T-helper 9 cell (primary cell): ENCODE measurements at places on chromosomes 7 and 10.

- DNase-seq, result no peak
These were observed 285.2 kb downstream of the USP6NL start for GRCh38 chr10:11326241-11326640.

- peak; percentile 27 for DNase-seq
These were observed 23.6 kb upstream of the PFKP start for GRCh38 chr10:3043512-3044368.

- no peak for DNase-seq
These were observed 112.2 kb upstream of the RAB18 start for GRCh38 chr10:27391916-27392315.

- DNase-seq, result no peak
These were observed 38.4 kb upstream of the FOXL3 start for GRCh38 chr7:251446-252175.

GRCh38 chr7:40432046-40432445, 297.2 kb downstream of the SUGCT start:
- no peak for DNase-seq

- DNase-seq, result peak; percentile 8
These were observed 154.8 kb upstream of the PRSS58 start for GRCh38 chr7:142412551-142413193.

GRCh38 chr10:7389844-7390243, 21.0 kb downstream of the SFMBT2 start:
- DNase-seq, result no peak

DNA sequence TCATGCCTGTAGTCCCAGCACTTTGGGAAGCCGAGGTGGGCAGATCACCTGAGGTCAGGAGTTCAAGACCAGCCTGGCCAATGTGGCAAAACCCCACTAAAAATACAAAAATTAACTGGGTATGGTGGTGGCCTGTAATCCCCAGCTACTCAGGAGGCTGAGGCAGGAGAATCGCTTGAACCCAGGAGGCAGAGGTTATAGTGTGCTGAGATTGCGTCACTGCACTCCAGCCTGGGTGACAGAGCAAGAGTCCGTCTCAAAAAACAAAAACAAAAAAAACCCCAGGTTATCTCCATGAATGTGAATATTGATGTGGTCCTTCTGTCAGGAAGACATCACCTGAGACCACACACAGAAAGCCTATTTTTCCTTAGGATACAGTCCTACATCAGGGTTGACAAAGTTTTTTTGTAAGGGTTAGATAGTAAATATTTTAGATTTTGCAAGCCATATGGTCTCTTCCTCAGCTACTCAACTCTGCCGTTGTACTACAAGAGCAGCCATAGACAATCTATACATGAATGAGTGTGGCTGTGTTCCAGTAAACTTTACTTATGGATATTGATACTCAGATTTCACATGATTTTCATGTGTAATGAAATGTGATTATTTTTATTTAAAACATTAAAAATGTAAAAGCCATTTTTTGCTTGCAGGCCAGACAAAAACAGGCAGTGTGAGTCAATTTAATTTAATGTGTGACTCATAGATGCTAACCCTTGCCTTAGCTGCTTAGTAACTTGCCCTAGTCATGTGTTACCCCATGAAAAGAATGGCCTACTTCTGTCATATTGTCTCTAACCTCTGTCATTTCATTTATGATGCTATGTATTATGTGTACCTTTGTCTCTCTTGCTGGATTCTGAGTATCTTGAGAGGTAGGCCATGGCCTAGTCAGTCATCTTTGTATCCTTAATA, 78.1 kb downstream of the TPST1 start:
- DNase-seq, result no peak

DNA sequence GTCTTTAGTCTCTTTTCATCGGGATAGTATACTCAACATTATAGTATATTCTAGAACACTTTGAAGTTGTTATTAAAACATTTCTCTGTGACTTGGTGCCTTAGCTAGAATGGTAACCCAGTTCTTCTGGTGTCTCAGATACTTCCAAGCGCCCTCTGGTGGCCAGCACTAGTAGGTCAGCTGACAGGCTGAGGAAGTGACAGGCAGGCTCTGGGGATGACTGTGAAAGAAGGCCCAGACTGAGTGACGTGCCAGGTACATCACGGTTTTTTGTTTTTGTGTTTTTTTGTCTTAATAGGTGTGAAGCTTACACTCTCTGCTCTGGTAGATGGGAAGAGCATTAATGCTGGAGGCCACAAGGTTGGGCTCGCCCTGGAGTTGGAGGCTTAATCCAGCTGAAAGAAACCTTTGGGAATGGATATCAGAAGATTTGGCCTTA, 5.1 kb downstream of the COMTD1 start:
- DNase-seq, result peak; percentile 95

GRCh38 chr10:31693491-31693890, 235.1 kb downstream of the ARHGAP12 start:
- no peak for DNase-seq

- DNase-seq, result no peak
These were observed 116.8 kb downstream of the ARID5B start for GRCh38 chr10:62018131-62018911.

GRCh38 chr7:139946533-139946932, 116.2 kb downstream of the PARP12 start:
- no peak for DNase-seq

- DNase-seq, result no peak
These were observed 227.2 kb upstream of the GRB10 start for GRCh38 chr7:51009716-51010496.

DNA sequence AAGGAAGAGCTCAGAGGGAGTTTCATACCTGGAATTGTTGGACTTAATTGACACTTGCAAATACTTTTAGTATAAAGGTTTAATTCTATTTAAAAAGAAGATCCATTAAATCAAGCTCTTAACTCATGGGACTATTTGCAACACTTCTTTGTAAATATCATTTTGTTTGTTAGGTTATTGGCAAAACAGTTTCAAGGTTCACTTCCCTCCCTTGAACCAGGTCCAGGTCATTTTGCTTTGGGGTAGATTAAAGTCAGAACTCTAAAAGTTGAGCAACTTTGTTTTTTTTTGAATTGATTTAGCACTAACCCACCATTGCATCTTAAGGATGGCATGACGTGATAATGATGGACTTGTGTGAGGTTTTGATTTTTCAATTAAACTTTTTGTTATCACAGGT, 45.9 kb downstream of the ZRANB1 start:
- DNase-seq, result no peak

- no peak for DNase-seq
These were observed 38.5 kb downstream of the CREM start for GRCh38 chr10:35165136-35165535.

DNA sequence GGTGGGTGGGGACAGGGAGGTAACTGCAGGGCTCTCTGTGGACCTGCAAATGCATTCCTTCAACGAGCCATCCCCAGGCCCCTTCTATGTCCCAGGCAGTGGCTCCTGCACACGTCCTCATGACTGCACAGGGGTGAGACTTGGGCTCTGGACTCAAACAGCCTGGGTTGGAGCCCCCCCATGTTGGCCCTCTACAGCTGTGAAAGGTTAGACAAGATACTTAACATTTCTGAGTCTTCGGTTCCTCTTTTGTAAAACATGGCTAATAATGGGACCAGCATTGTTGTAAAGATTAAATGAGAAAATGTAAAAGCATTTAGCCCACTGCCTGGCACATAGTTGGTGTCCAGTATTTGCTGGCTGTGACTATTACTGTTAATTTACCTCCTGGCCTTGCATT, 41.8 kb downstream of the CHST3 start:
- DNase-seq, result no peak

DNA sequence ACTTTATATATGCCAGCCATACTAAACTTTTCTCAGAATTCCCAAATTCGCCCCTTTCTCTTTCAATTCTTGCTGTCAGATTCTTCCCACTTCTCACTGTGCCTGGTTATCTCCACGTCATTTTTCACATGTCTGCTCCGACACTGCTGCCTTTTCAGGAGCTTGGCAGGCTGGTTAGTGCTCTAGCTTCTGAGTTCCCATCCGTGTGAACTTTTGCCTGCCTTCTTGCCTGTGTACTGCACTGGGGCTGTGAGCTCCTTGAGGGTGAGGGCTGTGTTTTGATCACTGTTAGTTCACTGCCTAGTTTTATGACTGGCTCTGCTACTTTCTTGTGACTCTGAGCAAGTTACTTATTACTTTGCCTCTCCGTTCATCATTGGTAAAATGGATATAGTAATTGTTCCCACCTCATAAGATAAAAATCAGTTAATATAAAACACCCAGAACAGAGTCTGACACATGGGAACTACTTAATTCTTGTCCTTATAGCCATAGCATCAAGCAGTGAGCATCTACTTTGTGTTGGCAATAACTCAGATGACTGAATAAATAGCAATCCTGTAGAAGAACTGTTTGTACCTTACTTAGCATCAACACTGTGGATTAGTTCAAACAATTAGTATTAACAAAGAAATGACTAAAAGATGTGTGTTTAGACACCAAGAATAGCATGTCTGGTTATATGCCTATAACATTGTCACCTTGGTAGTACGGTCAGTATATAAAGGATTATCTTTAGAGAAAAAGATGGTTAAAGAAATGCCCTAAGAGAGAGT, 5.5 kb downstream of the GSTO1 start:
- DNase-seq, result no peak

DNA sequence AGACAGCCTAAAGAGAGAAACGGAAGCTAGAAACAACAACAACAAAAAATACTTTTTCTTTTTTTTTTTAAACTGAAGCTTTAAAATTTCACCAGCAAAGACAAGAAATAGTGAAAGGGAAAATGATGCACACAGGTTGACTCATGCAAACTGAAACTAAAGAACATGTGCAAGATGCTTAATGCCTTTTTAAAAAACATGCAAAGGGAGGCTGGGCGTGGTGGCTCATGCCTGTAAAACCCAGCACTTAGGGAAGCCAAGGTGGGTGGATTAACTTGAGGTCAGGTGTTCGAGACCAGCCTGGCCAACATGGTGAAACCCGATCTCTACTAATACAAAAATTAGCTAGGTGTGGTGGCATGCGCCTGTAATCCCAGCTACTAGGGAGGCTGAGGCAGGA, 15.1 kb upstream of the CUBN start:
- DNase-seq, result no peak

- DNase-seq, result no peak
These were observed 21.0 kb downstream of the KLF6 start for GRCh38 chr10:3763852-3764625.

- DNase-seq, result no peak
These were observed 14.0 kb downstream of the SLC13A4 start for GRCh38 chr7:135713836-135714470.

GRCh38 chr10:78584681-78585080, 484.1 kb upstream of the ZMIZ1 start:
- no peak for DNase-seq

- DNase-seq, result no peak
These were observed 45.1 kb upstream of the CDK14 start for GRCh38 chr7:90551036-90551435.

GRCh38 chr7:22759721-22760120, 32.7 kb downstream of the IL6 start:
- no peak for DNase-seq

GRCh38 chr10:32379950-32380551, 33.1 kb upstream of the EPC1 start:
- no peak for DNase-seq

GRCh38 chr10:70940834-70941568, 52.6 kb upstream of the PCBD1 start:
- DNase-seq, result no peak

DNA sequence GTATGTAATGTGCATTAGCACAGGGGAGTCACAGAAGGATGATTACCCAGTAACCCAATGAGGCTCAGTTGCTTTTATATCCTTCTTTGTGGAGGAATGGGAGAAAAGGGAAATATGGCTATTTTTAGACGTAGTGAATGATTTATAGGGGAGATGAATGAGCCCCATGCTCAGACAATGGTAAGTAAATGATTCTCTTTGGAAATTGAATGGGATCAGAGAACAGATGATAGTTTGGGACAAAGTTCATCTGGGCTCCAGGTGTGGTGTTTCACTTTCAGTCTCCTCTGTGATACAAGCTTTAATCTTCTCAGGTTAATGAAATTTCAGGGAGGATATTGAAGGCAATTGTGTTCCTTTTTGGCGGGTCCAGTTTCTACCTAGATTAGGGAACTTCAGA, 63.0 kb upstream of the MPP7 start:
- DNase-seq, result no peak

- no peak for DNase-seq
These were observed 14.9 kb upstream of the DDC start for GRCh38 chr7:50580057-50580456.

- DNase-seq, result no peak
These were observed 269.9 kb downstream of the BAMBI start for GRCh38 chr10:28947171-28947570.

DNA sequence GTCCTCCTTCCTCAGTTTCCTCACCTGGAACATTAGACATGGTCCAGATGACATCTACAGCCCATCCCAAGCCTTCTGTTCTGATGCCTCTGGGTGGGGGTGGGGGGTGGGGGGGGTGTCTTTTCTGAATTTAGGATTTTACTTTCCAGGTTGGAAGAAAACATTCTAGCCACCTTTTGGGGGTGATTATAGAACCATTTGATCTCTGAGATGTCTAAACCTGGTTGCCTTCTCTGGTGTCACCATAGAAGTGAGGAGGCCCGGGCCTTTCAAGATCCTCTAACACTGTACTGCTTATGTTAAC, 411.0 kb upstream of the ZMIZ1 start:
- DNase-seq, result no peak

GRCh38 chr10:33295851-33296250, 38.6 kb downstream of the NRP1 start:
- DNase-seq, result no peak

GRCh38 chr10:86938260-86938659, 19.2 kb downstream of the MMRN2 start:
- no peak for DNase-seq

GRCh38 chr10:4183761-4184261, 398.8 kb upstream of the KLF6 start:
- no peak for DNase-seq
